ENCODE measurements at places on chromosomes 3 and 15. TPM values are rescaled to one million over a fixed set of nuclear protein-coding genes. Genes with fewer than 3 reads are reported as not detected.

The ANKRD63 gene
- not detected for polyA plus RNA-seq

DNA sequence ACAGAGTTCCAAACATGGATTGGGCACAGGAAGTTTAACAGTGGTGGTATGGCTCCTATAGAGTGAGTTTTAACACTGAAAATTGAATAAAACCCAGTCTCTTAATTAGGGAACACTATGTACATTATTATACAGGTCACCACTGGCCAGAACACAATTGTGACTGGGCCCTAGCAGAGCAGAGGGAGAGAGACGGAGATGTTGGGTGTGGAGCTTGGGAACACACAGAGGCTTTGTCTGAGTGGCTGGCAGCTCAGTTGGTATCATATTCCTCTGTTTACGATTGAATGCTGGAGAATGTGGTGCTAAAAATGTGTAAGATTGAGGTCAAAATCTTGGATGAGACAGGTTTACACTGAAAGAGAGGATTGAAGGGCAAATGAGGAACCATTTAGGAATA lies 6.8 kb upstream of the MOBP start:
- H3K27me3 ChIP-seq = no peaks in the 10 kb centered on the region
- no peak overlapping the region for H3K4me3 ChIP-seq
- H3K27ac ChIP-seq = no peak overlapping the region
- no peaks in the 10 kb centered on the region for H3K4me1 ChIP-seq

DNA sequence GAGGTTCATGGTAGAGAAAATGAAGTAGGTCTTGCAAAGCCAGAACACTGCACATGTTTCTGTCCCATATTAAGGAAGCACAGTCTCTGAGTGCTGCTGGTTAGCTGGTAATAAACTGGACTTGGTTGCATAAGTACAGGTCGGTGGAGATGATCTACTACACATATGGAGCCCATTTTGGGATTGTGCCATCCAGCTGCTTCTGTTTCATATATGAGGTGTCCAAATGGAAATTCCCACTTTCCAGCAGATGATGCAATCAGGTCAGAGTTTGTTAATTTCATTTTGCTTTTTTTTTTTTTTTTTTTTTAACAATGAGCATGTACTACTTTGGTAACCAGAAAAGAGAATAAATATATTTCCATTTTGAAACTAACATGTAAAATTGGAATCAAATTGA lies 122.6 kb downstream of the SATB1 start:
- no peak for DNase-seq
- no peaks in the 10 kb centered on the region for H3K27me3 ChIP-seq
- no peak overlapping the region for H3K27ac ChIP-seq

GRCh38 chr15:71252044-71252739 lies 136.9 kb downstream of the THSD4 start:
- DNase-seq = no peak
- no peaks in the 10 kb centered on the region for H3K27me3 ChIP-seq
- no peak overlapping the region for H3K4me3 ChIP-seq
- no peaks in the 10 kb centered on the region for H3K4me1 ChIP-seq
- no peaks in the 10 kb centered on the region for H3K36me3 ChIP-seq

DNA sequence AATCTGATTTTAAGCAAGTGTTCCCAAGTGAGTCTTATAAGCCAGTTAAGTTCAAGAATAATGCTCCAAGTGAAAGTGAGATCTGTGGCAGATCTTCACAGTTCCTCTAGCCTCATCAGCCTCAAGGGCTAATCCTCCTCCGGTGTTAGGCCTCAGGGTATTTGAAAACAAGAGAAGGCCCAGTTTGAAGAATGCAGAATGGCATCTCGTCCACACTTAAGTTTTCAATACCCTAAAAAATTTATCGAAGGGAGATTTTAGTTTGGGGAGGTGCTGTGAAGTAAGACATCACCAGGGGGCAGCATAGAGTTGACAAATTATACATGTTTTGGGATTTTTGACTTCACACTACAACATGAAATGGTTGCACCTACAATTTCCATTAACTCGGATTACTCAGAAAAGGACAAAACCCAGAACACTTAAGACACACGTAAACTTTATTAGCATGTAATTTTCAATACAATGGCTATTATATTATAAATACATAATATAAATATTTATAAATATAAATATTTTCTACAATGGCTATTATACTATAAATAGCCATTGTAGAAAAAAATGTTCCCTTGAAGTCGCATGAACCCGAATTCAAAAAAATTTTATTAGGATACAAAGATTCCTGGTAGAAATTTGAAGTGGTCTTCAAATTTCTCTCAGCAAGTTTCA lies 2.3 kb upstream of the TMEM266 start:
- peaks cover 44% of the 10 kb centered on the region for H3K27me3 ChIP-seq
- H3K36me3 ChIP-seq = no peaks in the 10 kb centered on the region
- no peak overlapping the region for H3K27ac ChIP-seq
- peaks cover 7% of the 10 kb centered on the region for H3K4me1 ChIP-seq
- no peak for DNase-seq

- no peaks in the 10 kb centered on the region for H3K27me3 ChIP-seq
- peaks cover 7% of the 10 kb centered on the region for H3K4me1 ChIP-seq
- no peaks in the 10 kb centered on the region for H3K36me3 ChIP-seq
Measured at GRCh38 chr3:126923423-126923822, 59.5 kb upstream of the PLXNA1 start.

GRCh38 chr3:56970461-56970879 lies 90.0 kb upstream of the SPATA12 start:
- H3K4me3 ChIP-seq = no peak overlapping the region
- no peak for DNase-seq
- no peaks in the 10 kb centered on the region for H3K27me3 ChIP-seq
- H3K36me3 ChIP-seq = no peaks in the 10 kb centered on the region

DNA sequence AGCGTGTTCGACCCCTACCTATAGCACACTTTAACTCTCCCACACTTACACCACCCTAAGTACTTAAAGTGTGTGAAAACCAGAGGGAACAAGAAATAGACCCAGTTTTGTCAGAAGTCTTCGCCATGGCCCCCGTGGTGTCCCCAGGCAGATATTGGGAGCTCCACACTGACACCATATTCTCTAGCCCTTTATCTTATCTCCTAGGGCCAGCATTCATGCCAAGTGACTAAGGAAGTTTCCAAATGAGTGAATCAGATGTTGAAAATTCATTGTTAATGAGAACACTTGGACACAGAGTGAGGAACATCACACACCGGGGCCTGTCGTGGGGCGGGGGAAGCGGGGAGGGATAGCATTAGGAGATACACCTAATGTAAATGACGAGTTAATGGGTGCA lies 31.8 kb downstream of the P3H2 start:
- no peak overlapping the region for H3K27ac ChIP-seq
- no peaks in the 10 kb centered on the region for H3K36me3 ChIP-seq
- DNase-seq = no peak
- H3K27me3 ChIP-seq = no peaks in the 10 kb centered on the region

DNA sequence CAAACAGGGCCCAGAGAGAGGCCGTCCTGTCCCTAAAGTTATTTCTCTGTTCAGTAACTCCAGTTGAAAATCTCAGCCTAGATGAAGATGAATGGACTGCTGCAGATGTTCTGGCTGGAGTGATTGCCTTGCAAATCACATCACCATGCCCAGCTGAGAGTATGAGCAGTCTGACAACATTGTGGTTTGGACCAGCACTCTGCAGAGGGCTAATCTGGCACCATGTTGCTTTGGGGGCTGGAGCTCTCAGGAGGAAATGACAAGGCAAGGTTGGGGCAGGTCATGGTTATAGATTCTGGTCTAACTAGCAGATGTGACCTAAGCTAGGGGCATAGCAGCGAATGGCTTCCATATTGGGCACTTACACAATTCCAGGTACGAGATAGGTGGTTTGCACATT lies 314.2 kb downstream of the CLSTN2 start:
- no peak overlapping the region for H3K4me3 ChIP-seq
- DNase-seq = no peak
- H3K27ac ChIP-seq = no peak overlapping the region
- no peaks in the 10 kb centered on the region for H3K27me3 ChIP-seq
- H3K36me3 ChIP-seq = no peaks in the 10 kb centered on the region

DNA sequence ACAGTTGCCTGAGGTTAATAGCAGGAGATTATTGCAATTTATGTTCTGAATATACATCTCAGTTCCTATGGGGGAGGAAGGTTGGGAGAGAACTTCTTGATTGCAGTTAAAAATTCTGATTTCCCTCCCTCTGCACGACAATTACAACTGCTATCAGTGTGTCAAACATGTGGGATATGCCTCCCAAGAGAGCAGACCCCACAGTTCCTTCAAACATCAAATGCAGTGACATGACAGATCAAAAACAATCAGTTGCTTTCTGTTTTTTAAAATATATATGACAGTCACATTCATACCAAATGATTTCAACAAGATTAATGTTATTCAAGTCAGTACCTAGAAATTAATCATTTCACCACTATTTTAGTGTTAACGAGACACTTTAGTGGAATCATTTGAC lies 639.0 kb downstream of the EDEM1 start:
- H3K36me3 ChIP-seq = no peaks in the 10 kb centered on the region
- H3K27ac ChIP-seq = no peak overlapping the region
- no peaks in the 10 kb centered on the region for H3K27me3 ChIP-seq
- H3K4me3 ChIP-seq = no peak overlapping the region

The LSMEM2 gene
- 0.11 TPM for polyA plus RNA-seq

- H3K36me3 ChIP-seq = no peaks in the 10 kb centered on the region
- no peak overlapping the region for H3K4me3 ChIP-seq
- H3K27me3 ChIP-seq = no peaks in the 10 kb centered on the region
- no peak overlapping the region for H3K27ac ChIP-seq
Measured at GRCh38 chr15:77715051-77715450, 82.3 kb upstream of the LINGO1 start.

DNA sequence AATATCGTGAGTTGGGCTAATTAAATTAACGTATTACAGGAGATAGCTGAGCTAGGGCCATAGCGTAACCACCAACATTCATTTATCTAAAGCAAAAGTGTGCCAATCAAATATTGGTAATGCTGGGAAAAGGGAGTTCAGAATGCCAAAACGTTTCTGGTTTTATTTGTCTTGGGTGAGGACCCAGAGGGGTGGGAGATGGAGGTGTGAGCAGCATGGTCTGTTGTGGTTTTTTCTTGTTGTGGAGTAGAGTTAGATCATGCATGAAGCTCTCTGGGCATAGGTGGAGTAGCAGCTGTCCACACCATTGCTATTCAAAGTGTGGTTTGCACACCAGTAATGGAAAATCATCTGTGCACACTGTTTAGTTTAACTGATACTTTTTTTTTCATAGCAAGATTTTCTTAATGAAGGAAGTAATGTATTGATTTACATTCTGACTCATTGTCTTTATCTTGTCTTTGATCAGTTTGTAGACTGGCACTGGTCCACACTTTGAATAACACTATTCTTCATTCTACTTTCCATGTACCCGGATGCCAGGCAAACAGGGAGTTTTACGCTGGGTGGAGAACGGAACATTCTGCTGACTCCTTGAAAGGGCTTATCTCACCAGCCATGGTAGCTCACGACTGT lies 50.8 kb upstream of the CRTC3 start:
- peaks cover 65% of the 10 kb centered on the region for H3K36me3 ChIP-seq
- no peak for DNase-seq
- H3K4me3 ChIP-seq = no peak overlapping the region
- no peak overlapping the region for H3K27ac ChIP-seq

The CFAP100 gene
- polyA plus RNA-seq = 0.11 TPM

- no peaks in the 10 kb centered on the region for H3K27me3 ChIP-seq
- DNase-seq = no peak
- H3K4me3 ChIP-seq = no peak overlapping the region
Measured at GRCh38 chr3:182490596-182491491, 302.5 kb upstream of the ATP11B start.

The ZKSCAN7 gene
- polyA plus RNA-seq = 5.3 TPM

The GATA2 gene
- 5.1 TPM for polyA plus RNA-seq

GRCh38 chr3:140727886-140728285 lies 50.0 kb downstream of the TRIM42 start:
- no peaks in the 10 kb centered on the region for H3K36me3 ChIP-seq
- H3K27ac ChIP-seq = no peak overlapping the region
- no peak overlapping the region for H3K4me3 ChIP-seq
- no peak for DNase-seq
- peaks cover 3% of the 10 kb centered on the region for H3K4me1 ChIP-seq
- H3K27me3 ChIP-seq = no peaks in the 10 kb centered on the region

Data from thymus (tissue), 14 donors.